Stimulated activated CD4-positive, alpha-beta T cell treated with anti-CD3 and anti-CD28 coated beads, Interleukin-12 subunit alpha, Interleukin-12 subunit beta, amount 100 ng/mL, for 4 hours (primary cell): ENCODE measurements at places on chromosomes 11 and 22.

- DNase-seq, result peak; percentile 94
Observed at GRCh38 chr11:18105802-18106574, at the start of gene SAAL1. TSS of gene SAAL1 (minus strand) at chr11:18106082. CDS start at chr11:18106041, 41 bp downstream.

- DNase-seq, result no peak
Observed at GRCh38 chr22:44795701-44796630, 43.6 kb downstream of the ARHGAP8 start.

GRCh38 chr22:47775686-47776085, 1013.2 kb downstream of the TBC1D22A start:
- no peak for DNase-seq

DNA sequence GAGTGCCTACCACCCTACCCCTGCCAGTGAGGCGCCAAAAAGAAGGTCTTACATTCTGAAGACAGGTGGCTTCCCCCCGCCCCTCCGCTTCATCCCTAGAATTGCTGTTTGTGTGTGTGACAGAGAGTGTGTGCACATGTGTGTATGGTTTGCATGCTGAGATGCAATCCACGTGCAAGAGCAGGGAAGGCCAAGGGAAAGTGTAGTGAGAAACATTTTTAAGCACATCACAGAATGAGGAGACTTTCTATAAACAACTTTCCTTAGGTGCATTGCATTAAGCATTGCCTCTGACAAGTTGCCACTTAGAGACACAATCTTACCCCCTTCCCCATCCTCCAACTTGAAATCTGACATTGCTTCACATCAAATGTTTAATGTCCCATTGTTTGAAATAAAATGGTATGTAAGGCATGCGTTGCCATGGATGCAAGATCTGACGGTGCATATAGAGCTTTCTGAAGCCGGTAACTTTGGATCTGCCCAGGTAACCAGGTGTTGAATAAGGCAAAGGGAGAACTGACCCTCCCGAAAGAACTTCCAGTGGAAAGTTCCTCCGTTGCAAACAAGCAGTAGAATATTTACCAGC, 21.4 kb downstream of the FJX1 start:
- DNase-seq, result no peak

DNA sequence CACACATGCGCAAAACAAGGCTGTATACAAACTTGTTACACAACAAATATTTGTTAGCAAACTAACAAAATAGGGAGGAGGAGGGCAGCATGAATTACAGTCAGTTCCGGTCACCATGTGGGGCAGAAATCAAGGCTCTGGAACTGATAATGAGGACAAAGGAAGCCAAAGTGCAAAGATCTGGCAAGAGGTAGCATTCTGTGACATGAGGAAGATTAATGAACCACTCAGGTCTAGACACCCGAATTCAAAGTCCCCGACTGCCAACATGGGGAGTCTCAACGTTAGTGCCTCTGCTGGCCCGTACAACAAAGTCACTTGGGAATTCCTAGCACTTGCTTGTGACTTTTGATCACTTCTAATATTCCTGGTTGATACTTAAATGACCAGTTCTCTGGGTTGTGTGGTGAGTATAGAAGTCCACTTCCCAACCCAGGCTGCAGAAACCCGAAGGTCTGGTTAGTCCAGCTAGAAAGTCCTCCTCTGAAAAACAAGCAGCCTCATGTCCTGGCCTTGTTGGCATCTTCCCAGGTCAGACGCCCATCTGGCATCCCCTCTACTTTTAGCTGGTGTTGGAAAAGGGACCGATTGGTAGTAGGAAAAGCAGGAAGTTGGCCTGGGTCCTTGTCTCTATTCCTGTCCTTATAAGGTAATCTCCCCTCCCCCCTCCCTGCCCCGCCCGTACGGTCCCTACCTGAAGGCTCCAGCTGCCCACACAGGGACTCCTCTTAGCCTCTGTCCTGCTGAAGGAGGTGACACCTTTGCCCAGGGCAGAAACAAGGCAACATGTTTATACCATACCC, 1.6 kb downstream of the SUN2 start:
- DNase-seq, result no peak

GRCh38 chr11:129973068-129973467, 29.6 kb downstream of the PRDM10 start:
- DNase-seq, result no peak

DNA sequence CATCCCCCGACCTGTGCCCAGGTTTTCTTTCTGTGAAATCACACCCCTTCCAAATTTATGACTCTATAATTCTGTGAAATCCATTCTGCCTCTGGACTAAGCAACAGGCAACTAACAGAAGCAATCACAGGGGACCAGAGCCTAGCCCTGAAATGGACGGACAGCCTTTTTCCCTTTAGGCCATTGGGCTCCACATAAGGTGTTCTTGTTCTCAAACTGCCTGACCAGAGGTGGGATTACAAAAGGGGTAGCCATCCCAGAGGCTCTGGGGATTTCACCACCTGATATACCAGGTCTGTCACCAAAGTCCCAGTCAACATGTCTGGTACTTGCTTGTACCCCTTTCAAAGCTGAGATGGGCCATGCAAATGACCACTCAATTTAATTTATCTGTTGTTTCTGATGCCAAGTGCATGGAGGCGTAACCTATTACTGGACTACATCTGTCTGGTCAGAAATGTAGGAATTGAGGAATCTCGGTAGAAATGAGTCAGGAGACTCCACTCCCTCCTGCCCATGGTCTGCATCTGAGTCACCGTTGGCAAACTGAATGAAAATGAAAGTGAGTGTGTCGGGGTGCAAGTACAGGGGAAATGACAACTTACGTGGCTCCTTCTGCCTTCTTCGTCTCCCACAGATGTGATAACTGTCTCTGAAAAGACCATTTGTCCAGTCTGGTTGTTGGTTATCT, 10.2 kb downstream of the DKK3 start:
- DNase-seq, result no peak

DNA sequence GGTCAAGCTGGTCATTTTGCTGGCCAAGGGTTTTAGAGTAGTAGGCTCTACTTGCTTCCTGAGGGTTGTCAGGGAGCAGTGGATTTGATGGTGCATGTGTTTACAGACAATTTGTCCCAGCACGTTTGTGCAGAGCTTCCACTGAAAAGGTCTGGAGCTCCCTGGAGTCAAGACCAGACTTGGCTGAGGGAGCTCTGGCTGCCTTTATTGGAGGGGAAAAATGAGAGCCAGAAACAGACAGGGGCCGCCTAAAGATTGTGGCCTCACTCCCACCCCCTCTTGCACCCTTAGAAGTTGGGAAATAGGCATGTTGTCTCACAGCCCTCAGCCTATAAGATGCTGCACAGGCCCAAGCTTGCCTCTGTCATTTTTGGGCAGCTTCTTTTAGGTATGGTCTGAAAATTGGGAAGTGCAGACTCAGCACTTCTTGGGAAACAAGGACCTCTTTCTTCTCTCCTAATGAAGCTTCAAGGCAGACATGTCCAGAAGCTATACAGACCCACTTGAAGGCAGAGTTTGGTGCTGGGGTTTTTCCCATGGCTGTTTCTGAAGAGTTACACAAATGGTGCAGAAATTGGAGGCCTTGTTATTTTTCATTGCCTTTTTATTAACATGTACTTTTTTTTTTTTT, 55.1 kb downstream of the AMOTL1 start:
- no peak for DNase-seq

GRCh38 chr11:2441171-2441570, 3.1 kb downstream of the TRPM5 start:
- no peak for DNase-seq

DNA sequence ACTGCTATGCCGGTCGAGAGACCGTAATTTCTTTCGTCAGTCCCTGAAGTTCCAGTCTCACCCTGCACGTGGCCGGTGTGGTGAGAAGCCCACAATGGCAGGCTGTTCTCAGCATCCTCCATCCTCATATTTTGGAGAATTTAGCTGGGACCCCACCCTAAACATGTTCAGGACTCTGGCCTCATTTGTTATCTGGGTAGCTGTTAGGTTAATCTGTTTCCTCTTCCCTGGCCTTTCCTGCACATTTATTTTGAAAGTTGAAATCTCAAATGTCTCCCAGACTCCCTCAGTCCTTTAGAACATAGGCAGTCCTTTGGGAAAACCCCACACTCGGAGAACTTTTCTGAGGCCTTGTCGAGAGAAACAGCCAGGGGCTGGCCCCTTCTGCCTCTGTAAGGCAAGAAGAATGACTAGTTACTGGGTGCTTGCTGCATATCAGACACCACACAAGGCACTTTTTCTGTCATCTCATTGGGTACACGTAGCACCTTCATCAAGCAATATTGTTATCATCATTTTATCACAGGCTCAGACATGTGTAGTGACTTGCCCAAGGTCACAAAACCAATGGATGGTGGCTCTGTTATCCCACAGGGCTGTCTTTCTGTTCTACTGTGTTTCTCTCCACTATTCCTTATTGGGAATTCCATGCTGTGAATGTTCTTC, 109.3 kb upstream of the CRYBB3 start:
- no peak for DNase-seq

- DNase-seq, result no peak
Observed at GRCh38 chr11:124863137-124863825, 2.0 kb upstream of the ROBO3 start.

- no peak for DNase-seq
Observed at GRCh38 chr11:87628026-87628580, 547.1 kb downstream of the RAB38 start.

DNA sequence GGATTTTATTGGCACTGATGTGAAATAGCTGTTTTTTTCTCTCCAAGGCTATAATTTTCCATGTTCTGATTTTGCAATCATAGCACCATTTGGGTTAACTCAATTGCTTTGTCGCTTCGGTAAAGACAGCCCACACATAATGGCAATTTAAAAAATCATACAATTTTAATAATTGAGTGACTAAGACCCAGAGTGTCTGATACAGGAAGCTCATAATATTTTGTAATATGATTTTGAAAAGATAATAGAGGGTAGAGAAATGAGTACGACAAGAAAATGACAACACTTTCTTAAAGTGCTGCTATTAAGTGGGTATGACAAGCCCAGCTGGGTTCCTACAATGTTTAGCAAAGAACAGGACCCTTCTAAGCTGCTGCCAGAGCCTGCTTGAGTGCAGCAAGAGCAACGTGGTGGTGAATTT, 439.1 kb downstream of the METTL15 start:
- DNase-seq, result no peak

DNA sequence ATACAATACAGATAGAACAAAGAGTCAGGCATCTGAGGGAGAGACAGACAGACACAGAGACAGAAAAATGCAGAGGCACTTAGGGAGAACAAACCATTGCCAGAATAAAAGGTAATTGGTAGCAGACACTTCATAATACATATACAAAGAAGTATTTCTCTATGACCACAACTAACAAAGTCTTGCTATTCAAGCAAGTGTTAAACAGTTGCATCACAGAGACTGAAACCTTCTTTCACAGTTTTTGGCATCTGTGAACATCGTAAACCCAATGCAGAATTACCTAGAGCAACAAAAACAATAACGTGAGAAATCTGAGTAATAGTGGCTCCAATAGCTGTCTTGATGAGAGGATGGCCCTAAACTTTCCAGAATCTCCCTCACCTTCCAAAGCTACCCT, 116.4 kb downstream of the BLID start:
- DNase-seq, result no peak

DNA sequence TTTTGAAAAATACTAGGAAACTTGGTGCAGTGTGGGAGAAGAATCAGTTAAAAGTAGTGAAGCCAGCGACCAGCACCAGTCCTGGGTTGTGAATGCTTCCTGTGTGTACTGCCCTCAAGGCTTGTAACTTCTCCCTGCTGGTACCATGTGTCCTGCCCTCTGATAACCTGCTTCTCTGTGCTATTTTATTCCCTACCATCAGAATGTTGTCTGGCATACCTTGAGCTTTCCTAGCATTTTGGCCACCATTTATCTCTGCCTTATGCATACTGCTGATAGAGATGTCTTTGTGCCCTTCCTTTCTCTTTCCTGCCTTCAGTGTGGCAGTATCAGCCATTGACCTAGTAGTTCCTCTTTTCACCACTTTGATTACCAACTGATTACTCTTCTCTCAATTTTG, 2.0 kb downstream of the GTF2H1 start:
- DNase-seq, result no peak

GRCh38 chr11:113874581-113875233, 665 bp downstream of the USP28 start:
- DNase-seq, result no peak

DNA sequence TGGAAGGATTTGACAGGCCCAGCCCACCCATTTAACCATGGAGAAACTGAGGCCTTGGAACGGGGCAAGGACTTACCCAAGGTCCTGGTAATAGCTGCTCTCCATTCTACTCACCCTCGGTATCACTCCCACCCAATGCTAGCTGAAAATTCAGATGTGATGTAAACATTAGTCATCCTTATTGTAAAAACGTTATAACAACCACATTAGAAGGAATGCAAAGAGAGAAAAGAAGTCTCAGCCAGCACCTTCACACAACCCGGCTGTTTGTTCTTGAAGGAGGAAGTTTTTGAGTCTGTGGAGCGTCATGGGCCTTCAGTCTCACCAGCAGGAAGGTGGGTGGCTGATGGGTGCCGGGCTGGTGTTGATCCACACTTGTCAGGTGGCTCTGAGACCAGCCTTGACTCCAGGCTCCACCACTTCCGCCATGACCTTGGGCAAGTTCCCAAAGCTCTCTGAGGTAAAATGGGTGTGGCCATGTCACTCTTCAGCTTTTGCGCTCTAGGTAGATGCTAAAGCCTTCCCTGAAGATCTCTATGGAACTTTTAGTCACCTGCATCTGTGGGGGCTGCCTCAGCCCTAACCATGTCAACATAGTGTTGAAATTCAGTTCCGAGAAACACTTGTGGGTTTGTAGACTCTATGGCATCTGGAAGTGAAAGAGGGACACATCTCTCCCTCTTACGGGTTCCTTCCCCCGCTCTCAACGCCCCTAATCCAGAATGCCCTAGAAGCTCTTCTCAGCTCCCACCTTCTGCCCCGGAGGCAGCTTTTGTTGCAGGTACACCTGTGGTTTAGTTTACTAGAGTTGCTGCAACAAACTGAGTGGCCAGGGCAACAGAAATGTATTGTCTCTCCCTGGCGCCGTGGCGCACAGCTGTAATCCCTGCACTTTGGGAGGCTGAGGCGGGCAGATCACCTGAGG, 14.8 kb downstream of the CD6 start:
- peak; percentile 77 for DNase-seq

DNA sequence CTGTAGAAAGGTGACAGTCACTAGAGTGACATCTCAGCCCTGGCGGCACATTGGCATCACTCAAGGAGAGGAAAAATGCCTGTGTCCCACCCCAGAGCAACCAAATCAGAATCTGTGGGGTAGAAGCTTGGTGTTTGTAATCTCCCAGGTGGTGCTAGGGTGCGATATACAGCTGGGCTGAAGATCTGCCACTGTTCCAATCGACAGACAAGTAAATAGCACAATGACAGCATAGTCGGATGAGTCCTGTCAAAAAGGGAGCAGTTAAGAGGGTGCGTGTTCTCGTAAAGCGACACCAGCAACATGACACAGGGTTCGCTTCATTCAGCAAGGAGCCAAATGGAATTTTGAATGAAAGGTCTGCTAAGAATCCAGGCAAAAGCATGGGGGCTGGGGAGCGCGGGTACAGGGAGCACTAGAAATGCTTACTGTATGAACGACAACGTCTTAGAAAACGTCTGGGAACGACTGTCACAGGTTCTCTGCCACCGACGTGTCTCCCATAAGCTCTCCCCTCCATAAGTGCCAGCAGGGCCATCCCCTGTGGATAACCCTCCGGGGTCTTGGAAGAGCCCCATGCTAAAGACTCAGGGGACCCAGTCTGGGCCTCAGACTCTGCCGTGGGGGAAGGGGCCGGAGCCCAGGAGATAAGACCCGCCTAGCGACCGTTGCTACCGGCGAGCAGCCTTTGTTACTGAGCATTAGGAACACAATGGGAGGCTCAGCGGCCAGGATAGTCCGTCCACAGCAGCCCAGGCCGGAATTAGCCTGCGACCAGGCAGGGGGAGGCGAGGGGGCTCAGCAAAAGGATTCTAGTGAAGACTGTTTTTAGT, 20.8 kb downstream of the ADA2 start:
- DNase-seq, result no peak
